ENCODE measurements at places on chromosomes 1 and 21. TPM values are rescaled to one million over a fixed set of nuclear protein-coding genes. Genes with fewer than 3 reads are reported as not detected.

- peak; percentile 75 for DNase-seq
These were observed 7.3 kb upstream of the GNL2 start for GRCh38 chr1:37602750-37603694.

DNA sequence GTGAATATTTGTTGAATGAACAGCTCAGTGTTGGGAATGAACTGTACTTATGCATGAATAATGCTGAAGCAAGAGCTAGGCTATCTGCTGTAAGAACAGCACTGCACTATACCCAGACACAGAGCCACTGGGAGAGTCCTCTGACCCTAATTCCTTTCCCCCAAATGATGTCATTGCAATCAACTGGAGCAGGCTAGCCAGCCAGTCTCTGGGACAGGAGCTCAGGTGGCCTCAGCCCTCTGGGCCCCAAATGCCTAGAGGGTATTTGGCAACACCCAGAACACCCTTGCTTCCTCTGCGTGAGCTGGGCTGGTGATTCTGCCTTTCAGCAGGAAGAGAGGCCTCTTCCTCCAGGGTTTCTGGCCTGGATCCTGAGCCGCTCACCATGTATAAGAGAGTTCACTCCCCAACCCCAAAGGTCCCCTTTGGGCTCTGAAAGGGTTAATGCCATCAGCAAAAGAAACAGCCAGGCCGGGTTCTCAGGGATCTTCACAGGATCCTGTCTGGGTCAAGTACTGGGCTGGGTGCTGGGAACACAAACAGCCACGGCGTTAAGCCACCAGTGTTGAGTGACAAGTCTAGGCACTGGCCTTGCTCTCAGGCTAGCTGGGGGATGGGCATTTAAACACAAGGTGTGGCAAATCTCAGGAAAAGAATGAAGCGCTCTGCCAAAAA is 3.7 kb upstream of the PADI4 start:
- DNase-seq, result no peak

DNA sequence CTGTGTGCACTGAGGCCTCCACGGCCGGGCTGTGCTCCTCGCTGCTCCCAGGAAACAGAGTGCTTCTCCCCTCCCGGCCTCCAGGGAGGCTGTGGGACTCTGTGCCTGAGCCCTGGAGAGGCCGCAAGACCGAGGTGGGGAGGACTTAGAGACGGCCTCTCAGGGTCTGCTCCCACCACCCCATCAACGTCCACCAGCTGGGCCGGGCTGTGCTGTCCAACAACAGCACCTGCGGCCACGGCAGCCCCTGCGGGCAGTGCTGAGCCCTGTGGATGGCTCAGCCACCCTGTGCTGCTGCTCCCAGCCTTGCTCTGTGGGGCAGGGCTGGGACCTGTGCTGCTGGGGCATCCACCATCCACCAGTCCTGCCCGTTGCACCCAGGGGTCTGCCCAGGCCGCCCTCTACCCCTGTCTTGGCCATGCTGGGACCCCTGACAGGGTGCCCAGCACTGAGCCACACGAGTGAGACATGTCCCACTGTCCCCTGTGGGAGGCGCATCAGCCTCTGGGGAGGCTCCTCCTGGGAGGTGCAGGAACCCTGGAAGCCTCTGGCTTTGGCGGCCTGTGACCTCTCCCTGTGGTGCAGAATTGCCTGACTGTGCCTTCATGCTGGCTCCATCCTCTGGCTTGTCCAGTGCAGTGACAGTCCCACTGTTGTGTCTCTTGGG is 31.2 kb upstream of the LRRC3 start:
- DNase-seq, result no peak

- no peak for DNase-seq
These were observed 130.0 kb upstream of the ZNHIT6 start for GRCh38 chr1:85838238-85838637.

The FCER1A gene
- total RNA-seq, result not detected

The ASTN1 gene
- total RNA-seq, result 34.2 TPM

Data from cardiac muscle cell (in vitro differentiated cells and primary cell).